ENCODE measurements at places on chromosomes 12 and 14.

- DNase-seq: no peak
Observed at GRCh38 chr12:130337488-130338303, at the start of gene PIWIL1. TSS of gene PIWIL1 (plus strand) at chr12:130337887. CDS start at chr12:130342592, 4,705 bp downstream.

GRCh38 chr12:78864870-78865463 lies 393 bp downstream of the SYT1 start:
- no peak for DNase-seq

DNA sequence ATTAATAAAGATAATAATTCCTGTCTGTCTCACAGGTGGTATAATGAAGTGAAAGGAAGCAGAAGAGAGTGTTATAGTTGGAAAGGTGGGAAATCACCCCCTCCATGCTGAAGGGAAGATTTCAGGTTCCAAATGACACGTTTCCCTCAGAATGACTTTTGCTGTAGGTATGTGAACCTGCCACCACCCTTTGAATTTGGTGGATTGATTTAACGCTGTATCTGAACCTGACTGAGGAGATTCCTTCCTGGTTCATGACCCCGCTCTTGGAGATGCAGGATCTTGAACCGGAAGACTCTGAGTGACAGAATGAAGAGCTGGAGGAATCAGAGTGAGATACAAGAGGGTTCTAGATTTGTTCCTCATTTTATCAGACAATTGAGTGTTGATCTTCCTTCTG lies 20.3 kb upstream of the EMP1 start:
- no peak for DNase-seq

- DNase-seq: peak; percentile 36
Observed at GRCh38 chr12:101759396-101760047, 20.3 kb upstream of the SYCP3 start.

GRCh38 chr12:9856894-9857293 lies 12.3 kb downstream of the CLEC2B start:
- no peak for DNase-seq

DNA sequence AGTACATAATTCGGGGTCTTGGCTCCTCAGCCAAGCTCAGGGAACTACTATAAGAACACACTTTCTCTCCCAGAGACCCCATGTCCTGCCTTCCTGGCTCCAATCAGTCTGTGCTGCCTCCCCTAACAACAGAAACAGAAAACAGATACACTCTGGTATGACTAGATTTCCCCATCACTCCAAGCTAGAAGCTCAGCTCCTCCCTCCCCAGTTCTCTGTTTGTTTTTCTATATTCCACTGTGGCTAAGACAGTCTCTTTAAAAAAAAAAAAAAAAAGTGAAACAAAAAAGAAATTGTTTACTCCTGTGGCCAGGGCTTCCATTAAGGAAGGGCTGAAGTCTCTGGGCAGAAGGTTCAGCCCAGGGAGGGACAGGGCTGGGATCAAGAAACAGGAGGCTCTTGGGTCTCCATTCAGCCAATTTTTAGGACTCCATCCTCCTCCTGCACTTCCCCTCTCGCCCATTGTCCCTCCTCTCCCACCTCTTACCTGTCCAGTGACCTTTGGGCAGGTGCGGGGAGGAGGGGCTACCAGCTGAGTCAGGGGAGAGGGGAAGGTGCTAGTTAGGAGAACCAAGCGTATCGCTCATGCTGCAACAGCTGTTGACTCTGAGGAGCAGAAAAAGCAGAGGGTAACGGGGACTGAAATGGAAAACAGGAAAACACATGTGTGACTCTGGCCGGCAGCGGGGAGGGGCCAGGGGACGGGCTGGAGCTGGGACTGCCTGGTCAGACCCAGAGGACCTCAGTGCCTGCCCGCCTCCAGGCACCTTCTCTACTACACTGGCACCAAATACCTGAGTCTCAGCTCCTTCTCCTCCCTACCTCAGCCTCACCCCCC lies 4.1 kb upstream of the SLC7A7 start:
- DNase-seq: no peak

DNA sequence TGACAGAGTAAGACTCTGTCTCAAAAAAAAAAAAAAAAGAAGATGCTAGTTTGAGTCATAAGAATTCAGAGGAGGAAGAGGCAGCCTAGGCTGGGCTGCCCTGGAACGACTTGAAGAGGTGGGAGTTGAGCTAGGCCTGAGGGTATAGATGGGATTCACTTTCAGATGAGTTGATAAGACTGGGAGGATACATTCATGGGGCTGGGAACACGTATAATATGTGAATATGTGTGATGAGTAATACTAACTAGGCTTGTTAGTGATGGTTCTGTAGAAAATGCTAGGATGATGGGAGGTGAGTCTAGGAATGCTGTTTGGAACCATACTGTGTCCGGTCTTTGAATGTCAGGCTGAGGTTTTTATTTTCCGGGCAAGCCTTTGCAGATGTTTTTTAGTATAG lies 9.0 kb downstream of the PLEKHA5 start:
- no peak for DNase-seq

- no peak for DNase-seq
Observed at GRCh38 chr12:101110866-101111265, 99.2 kb downstream of the SLC5A8 start.

GRCh38 chr12:13905794-13906193 lies 75.6 kb downstream of the GRIN2B start:
- no peak for DNase-seq

DNA sequence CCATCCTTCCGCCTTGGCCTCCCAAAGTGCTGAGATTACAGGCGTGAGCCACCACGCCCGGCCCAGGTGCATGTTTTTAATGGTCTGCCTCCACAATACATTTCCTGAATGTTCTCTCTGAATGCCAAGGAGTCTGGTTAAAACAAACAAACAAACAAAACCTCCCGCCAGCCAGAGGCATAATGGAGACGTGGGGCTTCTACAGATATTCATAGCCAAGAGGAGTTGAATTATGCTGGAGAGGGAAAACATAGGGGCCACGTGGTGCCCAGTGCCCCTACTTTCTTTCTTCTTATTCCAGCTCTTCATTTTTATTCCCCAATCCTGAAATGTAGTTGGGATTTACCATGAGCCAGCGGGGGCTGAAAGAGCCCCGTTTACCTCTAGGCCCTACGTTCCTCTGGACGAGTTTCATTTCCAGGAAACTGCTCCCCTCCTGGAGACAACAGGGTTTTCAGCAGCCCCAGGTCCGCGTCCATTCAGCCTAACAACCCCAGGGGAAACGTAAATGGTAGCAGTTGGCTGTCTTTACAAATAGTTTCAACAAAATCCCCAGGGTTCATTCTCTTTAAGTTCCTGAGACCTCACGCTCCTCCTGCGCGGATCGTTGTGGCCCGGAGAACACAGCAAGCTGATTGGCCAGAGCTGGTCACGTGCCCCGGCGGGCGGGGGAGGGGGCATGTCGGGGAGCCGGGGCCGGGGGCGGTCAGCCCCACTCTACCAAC lies 108.5 kb upstream of the ESRRB start:
- no peak for DNase-seq

GRCh38 chr12:5013266-5013730 lies 30.4 kb upstream of the KCNA5 start:
- DNase-seq: no peak

DNA sequence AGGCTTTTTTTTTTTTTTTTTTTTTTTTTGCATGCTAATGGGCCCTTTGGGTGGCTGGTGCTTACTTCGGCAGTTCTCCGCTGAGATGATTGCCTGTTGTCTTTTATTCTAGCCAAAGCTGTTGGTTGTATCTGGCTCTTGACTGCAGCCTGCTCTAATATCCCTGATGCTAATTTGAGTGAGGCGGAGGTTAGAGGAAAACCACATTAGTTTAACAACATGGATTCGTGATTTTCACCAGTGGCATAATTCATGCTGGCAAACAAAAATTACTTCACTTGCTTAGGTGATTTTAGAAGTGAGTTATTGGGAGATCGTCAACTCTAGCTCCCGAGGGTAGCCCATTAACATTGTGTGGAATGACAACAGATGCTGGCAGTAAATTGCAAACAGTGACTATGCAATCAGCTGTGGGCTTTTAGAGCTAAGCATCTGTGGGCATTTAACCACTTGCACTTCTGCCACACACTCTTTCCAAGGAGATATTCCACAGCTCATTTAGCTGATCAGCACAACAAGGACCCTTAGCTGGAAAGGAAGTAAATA lies 97.6 kb upstream of the ZDHHC17 start:
- no peak for DNase-seq

GRCh38 chr12:113880988-113881962 lies 84.8 kb downstream of the RBM19 start:
- DNase-seq: no peak

- no peak for DNase-seq
Observed at GRCh38 chr14:38209572-38210557, 2.2 kb downstream of the SSTR1 start.

DNA sequence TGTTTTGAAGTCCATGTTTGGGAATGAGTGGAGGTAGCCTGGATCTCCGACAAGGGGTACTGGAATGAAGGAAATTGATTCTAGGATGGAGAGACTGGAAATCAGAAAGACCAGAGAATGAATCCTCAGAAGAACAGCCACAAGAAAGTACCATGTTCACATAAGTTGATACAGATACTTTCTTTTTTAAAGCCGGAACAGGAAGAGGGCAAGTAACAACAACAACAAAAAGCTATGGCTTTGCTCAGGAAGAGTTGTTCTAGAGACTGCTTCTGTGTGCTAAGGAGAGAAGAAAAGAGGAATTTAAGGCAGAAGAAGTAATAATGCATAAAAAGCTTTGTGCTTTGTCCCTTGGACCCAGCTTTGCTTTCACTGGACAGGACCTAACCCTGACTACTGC lies 6.2 kb downstream of the TC2N start:
- DNase-seq: no peak

DNA sequence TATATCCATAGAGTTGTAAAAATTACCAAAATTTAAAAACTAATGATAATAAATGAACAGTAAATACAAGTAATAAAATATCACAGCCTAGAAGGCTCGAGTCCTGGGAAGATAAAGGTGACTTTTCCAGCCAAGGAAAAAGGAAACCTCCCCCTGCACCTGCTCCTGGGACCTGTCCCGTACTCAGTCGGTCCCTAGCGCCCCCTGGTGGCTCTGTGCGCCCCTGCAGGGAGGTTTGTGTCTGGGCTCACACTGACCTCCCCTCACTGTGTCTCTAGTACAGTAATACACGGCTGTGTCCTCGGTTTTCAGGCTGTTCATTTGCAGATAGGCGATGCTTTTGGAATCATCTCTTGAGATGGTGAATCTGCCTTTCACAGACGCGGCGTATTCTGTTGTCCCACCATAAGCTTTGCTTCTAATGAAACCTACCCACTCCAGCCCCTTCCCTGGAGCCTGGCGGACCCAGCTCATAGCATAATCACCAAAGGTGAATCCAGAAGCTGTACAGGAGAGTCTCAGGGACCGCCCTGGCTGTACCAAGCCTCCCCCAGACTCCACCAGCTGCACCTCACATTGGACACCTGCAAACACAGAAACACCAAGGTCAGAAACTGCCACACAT lies 1030.4 kb downstream of the TMEM121 start:
- DNase-seq: no peak

DNA sequence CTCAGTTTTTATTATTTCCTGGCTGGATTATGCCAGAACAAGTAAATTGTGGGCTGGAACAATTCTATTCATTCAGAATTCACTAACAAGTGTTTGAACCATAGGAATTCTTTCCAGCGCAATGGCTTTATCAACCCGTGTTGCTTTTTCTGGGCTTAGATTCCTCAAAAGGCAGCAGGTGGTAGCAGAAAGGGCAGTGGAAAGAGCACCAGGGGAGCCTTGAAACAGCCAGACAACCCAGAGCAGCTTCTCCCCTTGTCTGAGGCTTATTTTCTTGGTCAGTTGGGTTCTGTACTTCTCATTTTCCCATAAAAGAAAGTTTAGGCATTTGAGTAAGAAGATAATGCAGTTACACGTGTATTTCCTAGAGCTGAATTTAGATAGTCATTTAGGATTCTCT lies 130.7 kb downstream of the OTOGL start:
- DNase-seq: no peak

DNA sequence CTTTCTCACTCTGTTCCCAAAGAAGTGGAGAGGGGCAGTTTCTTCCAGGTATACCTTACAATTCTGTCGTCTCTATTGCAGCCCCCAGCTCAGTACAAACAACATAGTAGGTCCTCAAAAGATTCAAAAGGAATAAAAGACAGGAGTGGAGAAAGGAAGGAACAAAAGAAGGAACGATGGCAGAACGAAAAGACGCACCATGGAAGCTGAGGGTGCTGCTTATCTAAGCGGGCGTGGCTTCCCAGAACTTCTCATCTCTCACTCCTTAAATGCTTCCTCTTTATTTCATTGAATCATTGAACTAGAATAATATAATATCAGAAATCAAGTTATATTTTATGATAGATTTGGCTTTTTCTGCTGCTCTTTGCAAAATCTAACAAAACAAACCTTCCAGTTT lies 13.7 kb upstream of the LTA4H start:
- no peak for DNase-seq

- DNase-seq: no peak
Observed at GRCh38 chr12:113815031-113815430, 151.1 kb downstream of the RBM19 start.

- no peak for DNase-seq
Observed at GRCh38 chr12:18897823-18898222, 159.9 kb downstream of the CAPZA3 start.

- DNase-seq: no peak
Observed at GRCh38 chr12:97452230-97452629, 10.4 kb upstream of the RMST start.

DNA sequence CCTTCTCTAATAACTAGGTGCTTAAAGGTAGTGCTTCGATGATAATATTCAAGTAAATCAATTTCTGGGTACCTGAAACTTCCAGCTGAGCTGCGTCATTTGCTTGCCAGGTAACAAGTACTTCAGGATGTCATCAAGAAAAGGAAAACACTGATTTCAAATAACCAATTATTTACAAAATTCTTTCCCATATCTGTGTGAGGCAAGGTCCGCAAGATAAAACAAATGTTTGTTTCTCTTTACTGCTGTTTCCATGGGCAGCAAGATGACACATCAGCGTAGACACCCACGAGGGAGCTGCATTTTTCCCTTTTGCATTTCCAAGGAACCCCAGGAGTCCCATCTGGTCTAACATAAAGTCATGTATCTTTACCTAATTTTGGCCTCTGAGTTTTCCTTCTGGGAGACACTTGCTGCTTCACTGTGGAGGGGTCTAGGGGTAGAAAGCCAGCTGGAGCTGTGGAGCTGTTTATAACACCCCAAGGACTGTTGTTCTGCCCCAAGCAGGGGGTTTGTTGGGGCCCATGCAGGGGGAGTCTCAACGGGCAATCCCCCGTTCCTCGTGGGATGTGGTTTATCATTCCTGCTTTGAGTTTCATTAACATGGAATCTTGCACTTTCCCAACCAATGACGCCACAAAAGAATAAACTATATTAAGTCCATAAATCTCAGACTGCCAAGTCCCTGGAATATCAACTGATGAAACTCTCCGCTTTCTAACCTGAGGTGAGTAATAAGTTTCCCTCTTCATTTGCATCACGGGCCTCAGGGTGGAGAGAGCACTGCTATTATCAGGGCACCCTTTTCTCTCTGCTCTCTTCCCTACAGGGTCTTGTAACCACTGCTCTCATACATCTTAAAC lies 112.8 kb upstream of the PELI2 start:
- DNase-seq: no peak
